ENCODE measurements at places on chromosomes 13 and 19.

- no peak for DNase-seq
Observed at GRCh38 chr19:6734096-6734696, 3.2 kb downstream of the GPR108 start.

GRCh38 chr19:616747-617526 is 16.4 kb downstream of the POLRMT start:
- no peak for DNase-seq

DNA sequence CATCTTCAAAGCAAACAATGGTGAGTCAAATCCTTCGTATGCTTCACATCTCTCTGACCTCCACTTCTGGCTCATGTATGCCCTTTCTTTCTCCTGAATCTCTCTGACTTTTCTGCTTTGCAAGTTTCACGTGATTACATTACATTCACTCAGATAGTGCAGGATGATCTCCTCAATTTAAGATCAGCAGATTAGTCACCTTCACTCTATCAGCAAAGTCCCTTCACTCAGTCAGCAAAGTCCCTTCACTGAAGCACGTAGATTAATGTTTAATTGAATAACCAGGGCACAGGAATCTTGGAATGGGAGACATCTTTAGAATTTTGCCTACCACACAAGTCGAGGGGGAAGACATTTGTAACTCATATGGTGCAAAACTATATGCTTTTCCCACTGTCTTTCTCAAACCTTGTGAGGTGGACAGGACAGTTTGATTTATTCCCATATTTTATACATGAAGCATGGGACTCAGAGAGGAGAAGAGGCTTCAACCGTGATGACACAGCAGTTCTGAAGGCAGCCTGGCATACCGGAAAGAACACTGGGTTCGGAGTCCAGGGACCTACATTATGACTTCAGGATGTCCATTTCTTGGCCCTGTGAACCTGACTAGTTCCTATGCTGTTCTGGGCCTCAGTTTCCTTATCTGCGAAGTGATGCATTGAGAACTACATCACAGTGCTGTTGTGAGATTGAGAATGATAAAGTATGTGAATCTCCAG is 23.3 kb downstream of the SIGLECL1 start:
- DNase-seq: no peak

DNA sequence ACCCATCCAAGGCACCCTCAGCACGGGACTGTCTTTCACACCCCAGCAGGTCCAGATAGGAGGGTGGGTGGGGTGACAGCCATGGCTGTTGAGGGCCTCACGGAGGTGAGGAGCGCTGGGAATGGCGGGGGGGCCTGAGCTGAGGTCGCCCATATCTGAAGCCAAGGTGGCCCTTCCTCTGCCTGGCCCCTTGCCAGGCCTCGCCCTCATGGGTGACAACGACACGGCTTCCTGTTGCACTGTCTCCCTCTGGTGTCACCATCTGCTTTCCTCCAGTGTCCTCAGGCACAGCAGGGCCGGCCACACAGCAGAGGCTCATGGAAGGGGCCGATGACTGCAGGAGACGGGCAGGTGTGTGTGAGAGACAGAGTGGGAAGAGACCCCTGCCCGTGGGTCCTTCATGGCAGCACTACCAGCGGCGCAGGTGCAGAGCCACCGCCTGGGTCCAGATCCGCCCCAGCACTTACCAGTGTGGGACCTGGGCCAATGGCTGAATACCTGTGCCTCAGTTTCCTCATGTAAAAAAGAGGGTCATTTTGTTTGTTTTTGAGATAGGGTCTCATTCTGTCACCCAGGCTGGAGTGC is 8.1 kb upstream of the NKPD1 start:
- no peak for DNase-seq

DNA sequence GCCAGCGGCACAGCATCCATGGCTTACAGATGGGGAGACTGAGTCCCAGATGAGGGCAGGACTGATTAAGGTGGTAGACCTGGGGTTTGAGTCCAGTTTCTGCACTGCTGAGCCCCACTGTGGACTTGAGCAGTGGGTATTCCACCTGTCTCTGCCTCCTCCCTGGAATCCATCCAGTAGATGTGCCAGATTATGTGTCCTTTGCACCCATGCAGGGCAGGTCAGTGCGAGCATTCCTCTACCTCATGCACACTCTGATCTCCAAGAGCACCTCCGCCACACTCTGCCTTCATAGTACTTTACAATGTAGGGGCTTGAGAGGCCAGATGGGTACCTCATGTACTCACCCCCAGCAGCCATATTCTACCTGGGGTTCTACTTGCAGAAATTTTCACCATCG is 10.0 kb downstream of the ZSCAN22 start:
- no peak for DNase-seq

- no peak for DNase-seq
Observed at GRCh38 chr13:52405767-52406494, at the start of gene THSD1. THSD1 (minus strand) TSS chr13:52406172; CDS start chr13:52402600, 3,572 bp downstream.

DNA sequence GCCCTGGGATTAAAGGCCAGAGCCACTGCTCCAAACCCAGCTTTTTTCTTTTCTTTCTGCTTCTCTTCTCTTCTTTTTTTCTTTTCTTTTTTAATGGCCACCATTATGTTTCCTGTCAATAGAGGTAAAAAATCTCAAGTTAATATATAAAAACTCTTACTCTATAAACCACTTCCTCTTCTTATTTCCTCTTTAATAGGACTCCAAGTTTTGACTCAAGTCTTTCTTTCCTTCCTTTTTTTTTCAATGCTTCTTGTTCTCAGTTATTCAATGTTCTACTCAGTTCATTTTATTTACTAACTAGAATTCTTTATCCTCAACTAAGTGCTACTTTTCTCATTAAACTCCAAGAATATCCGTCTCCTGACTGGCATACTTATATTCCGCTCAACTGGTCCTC is 27.1 kb upstream of the MYCBP2 start:
- DNase-seq: no peak

DNA sequence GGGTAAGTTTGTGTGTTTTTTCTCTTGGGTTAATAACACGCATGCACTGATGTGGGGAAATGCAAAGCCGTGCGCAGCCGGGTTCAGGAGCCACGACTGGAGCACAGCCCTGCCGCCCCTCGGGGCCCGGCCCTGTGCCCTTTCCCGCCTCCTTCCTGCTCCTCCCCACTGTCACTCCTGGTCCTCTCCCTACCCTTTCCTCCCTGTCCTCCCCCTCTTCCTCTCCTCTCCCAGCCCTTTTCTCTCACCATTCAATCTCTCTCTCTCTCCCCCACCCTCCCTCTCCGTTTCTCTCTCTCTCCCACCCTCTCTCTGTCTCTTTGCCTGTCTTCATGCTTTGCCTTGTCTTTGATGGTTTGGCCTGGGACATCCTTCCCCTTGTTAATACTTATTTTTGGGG is 27.2 kb downstream of the PLEKHJ1 start:
- DNase-seq: no peak

DNA sequence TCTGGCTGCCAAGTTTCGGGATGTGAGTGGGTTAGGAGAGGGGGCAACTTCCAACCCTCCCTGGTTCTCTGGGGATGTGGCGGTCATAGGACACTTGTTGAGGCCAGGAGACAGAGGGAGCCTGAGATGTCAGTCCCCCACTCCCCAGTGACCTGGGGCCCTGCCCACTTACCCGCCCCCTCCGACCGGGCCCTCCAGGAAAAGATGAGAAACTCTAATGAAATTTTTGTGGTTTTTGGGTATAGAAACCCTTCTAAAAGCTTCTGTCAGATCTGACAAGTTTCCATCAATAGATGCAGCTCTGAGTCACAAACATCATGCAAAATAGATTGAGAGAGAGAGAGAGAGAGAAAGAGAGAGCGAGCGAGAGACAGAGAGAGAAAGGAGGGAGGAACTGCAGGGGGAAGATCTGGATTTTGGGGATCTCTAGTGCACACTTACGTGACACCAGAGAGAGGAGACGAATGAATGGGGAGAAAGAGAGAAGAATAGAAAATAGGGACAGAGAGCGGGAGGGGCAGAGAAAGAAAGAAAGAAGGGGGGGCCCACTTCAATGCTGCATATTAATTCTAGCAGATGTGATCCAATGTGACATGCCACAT is 94.0 kb downstream of the PTPRS start:
- no peak for DNase-seq

- DNase-seq: no peak
Observed at GRCh38 chr19:5867201-5868136, 2.9 kb downstream of the FUT5 start.

GRCh38 chr13:39512687-39513086 is 90.3 kb downstream of the LHFPL6 start:
- no peak for DNase-seq

DNA sequence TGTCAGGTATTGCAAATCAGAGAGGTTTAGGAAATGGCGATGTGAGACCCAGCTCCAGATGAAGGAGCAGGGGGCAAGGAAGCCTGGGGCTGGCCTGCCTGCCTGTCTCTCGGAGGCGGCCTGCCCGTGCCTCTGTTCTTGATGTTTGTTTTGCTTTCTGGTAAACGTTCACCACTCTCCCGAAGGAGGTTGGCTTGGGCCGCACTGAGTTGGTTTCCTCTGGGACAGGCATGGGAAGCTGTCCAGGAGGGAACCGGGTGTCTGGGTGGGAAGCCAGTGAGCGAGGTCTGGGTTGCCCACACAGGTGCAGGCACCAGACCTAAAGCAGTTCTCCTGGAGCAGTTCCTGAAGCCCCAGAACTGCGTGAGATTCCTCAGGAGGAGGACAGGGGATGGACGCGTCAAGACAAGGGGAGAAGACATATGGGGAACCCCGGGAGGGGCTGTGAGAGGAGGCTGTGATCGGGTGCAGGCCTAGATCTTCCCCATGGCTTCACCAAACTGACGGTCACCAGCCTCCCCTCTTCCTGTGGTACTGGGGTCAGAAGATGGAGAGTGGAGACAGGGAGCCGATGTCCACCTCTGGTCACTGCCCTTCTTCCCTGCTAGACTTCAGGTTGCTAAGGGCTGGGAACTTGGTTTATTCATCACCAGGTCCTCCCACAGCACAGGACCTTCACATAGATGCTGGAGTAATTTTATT is 15.2 kb downstream of the COL4A2 start:
- DNase-seq: no peak

DNA sequence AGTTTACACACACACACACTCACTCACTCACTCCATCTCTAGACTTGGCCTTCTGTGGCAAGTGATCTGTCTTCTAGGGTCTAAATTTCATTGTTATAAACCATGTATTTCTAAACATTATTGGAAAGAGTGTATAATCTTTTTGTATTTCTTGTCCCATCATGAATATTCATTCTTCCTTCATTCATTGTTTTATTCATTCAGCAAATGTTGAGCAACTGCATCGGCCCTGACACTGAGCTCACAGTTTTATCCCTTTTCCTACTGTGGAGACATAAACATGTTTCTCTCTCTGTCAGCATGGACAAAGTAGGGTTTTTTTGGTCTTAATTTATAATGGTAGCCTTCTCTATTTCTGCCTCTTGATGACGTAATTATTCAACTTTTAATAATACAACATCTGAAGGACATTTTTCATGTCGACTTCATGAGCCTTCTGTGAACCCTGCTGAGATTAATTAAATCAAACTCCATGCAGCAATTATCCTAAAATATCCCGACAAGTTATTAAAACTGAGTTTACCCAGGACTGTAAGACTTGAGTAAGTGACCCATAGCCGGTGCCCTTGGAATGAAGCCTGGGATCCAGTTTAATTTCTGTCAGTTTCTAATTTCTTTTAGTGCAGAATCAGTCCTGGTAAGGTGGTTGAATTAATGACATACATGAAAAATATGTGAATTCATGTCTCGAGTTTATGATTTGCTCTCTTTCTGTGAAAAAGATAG is 7.3 kb downstream of the SPATA13 start:
- DNase-seq: no peak

DNA sequence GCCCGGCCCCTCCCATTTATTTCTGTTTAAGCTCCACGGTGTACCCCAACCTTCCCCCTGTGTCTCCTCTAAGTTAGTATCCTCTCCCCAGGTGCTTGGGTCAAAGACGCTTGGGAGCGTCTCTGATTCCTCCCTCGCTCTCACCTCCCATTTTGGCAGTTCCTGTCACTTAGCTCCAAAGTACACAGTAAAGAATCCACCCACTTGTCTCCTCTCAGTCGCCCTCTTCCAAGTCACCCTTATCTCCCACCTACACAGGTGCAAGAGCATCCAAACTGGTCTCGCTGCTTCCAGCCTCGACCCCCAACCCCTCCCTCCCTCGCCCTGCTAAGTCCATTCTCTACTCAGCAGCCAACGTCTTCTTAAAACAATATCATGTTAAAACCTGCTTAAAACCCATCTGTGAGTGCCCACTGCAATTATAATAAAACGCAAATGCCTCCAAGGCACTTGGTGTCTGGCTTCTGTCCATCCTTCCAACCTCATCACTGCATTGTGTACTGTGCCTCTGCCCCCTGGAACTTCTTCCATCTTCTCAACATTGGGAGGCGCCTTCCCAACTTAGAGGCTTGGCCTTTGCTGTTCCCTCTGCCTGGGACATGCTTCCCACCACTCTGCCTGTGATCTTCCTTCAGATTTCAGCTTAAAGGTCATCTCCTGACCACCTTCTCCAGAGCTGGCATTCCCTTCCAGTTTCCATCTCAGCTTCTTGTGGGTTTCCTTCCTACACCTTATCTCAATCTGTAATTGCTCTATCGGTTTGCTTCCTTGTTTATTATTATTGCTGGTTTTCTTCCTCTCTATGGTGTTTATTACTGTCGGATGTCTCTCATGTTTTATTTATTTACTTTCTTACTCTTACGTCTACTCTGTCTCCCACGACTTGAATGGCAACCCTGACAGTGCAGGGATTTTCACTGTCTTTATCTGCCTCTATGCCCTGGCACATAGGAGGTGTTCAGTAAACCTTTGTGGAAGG is 9.5 kb upstream of the KLK14 start:
- DNase-seq: no peak

DNA sequence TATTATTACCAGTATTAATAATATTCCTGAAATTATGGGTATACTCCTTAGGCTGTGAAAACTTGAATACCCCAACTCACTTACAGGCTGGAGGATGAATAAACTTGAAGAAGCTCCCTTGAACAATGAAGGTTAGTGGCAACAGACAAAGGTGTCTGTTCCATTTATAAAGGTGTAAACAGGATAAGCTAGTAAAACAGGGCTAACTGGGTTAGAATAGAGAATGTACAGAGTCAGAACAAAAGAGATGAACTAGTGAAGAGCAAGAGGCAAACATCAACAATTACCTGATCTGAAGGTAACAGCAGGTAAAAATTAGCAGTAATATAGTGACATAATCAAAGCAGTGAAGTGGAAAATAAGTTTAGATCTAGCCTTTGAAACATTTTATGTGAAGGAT is 23.2 kb downstream of the MICU2 start:
- DNase-seq: no peak

DNA sequence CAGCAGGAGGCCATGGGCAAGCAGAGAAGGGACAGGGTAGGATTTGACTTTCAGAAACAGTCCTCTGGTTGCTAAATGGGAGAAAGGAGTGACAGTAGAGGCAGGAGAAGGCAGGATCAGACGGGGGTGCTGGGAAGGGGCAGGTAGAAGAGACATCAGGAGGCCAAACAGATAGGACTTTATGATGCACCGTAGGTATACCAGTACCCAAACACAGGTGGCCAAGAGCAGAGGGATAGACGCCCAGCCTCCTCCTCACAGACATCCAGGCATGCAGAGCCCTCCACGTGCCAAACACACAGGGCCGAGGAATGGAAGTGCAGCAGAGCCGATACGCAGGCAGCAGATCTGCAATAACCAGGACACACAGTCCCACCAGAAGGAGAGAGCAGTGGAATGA is 1.3 kb upstream of the AXL start:
- DNase-seq: no peak

GRCh38 chr19:2478278-2478755 is 2.4 kb downstream of the GADD45B start:
- no peak for DNase-seq

Measured in stimulated activated CD4-positive, alpha-beta T cell treated with anti-CD3 and anti-CD28 coated beads, Interleukin-1b, Interleukin-23, amount 100 ng/mL, for 1 hour (primary cell).